ENCODE measurements at places on chromosomes 3 and 15. TPM values are rescaled to one million over a fixed set of nuclear protein-coding genes. Genes with fewer than 3 reads are reported as not detected.

ABHD6 gene
- 8.7 TPM for total RNA-seq

SLC2A2 gene
- not detected for total RNA-seq

GOLGA8A gene
- total RNA-seq = 1.2 TPM

SLC27A2 gene
- total RNA-seq = 1.2 TPM

UNC13C gene
- not detected for total RNA-seq

PRR20G gene
- total RNA-seq = not detected

IL17RE gene
- total RNA-seq = 0.07 TPM

IQCB1 gene
- total RNA-seq = 10.0 TPM

KIF23 gene
- total RNA-seq = 49.0 TPM

MGLL gene
- 116 TPM for total RNA-seq

LMAN1L gene
- total RNA-seq = not detected

AADACL2 gene
- total RNA-seq = not detected

LXN gene
- total RNA-seq = 50.4 TPM

SPRED1 gene
- total RNA-seq = 7.4 TPM

GOLGA6A gene
- total RNA-seq = not detected

TXNRD3 gene
- total RNA-seq = 5.5 TPM

MRPL46 gene
- total RNA-seq = 26.7 TPM

HTR3C gene
- total RNA-seq = not detected

CFAP91 gene
- 0.20 TPM for total RNA-seq

Data from mammary microvascular endothelial cell (primary cell).